Stomach (tissue), 19 donors: ENCODE measurements at places on chromosomes 1 and 21. TPM values are rescaled to one million over a fixed set of nuclear protein-coding genes. Genes with fewer than 3 reads are reported as not detected.

Gene TMPRSS15
- total RNA-seq = not detected

Gene GRIK3
- not detected for total RNA-seq

Gene MSH4
- not detected for total RNA-seq

Gene POLR3C
- total RNA-seq = 15.4 TPM

Gene PDZK1IP1
- 292 TPM for total RNA-seq

Gene REN
- not detected for total RNA-seq

Gene PPCS
- 47.1 TPM for total RNA-seq

Gene IFI44
- total RNA-seq = 20.3 TPM

Gene PODN
- total RNA-seq = 356 TPM

Gene SOAT1
- 2.9 TPM for total RNA-seq

Gene ERG
- total RNA-seq = not detected

Gene ATP6V1G3
- not detected for total RNA-seq

Gene SLAMF9
- total RNA-seq = not detected

Gene SPATA17
- 1.5 TPM for total RNA-seq

Gene NPR1
- total RNA-seq = 34.5 TPM

Gene TMPRSS2
- 329 TPM for total RNA-seq

Gene HFM1
- not detected for total RNA-seq

Gene AADACL3
- not detected for total RNA-seq

Gene SFPQ
- total RNA-seq = 261 TPM

Gene E2F2
- 3.5 TPM for total RNA-seq

Gene UBE4B
- total RNA-seq = 82.9 TPM

Gene C4BPB
- not detected for total RNA-seq

Gene ASPM
- total RNA-seq = 12.7 TPM

Gene BSND
- not detected for total RNA-seq

Gene KCNA10
- not detected for total RNA-seq

Gene TAS1R1
- total RNA-seq = not detected

Gene PATJ
- 125 TPM for total RNA-seq

Gene C8A
- not detected for total RNA-seq

Gene OR2AK2
- total RNA-seq = not detected

Gene CCDC17
- 5.1 TPM for total RNA-seq

Gene PRCC
- 93.0 TPM for total RNA-seq

Gene ARMH1
- total RNA-seq = 3.3 TPM

Gene SLC45A3
- total RNA-seq = 4.5 TPM

Gene TMEM269
- not detected for total RNA-seq

Gene RPTN
- total RNA-seq = not detected

Gene LCK
- total RNA-seq = 2.0 TPM

Gene LCE6A
- total RNA-seq = not detected

Gene THAP3
- 16.7 TPM for total RNA-seq

Gene ETS2
- 44.3 TPM for total RNA-seq

Gene CD101
- 0.45 TPM for total RNA-seq
